NCI-H526 treated with DMSO at 0.1 percent for 48 hours (cell line): ENCODE measurements at places on chromosomes 2 and 18.

- no peak for DNase-seq
Measured at GRCh38 chr2:178219247-178219646, 24.9 kb downstream of the OSBPL6 start.

GRCh38 chr2:26521054-26521912 lies 43.4 kb upstream of the OTOF start:
- DNase-seq: no peak

- DNase-seq: no peak
Measured at GRCh38 chr2:172783165-172783898, 47.7 kb downstream of the RAPGEF4 start.

- no peak for DNase-seq
Measured at GRCh38 chr2:235218486-235218907, 266.7 kb downstream of the SH3BP4 start.

DNA sequence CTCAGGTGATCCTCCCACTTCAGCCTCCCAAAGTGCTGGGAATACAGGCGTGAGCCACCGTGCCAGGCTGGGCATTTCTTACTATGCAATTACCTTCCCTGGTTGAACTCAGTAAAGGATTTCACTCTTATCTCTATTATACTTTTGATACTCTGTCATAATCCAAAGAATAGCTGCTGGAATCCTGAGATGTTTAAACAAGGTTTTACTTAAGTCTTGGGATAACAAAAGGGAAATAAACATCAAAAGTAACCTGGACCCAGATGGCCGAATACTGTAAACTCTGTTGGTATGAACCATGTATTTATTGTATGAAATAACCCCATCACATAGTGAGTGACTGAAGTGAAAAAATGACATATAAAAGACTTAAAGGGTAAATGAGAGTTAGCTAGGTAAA lies 11.9 kb upstream of the DLX2 start:
- no peak for DNase-seq

GRCh38 chr18:58996131-58996641 lies 131.5 kb downstream of the ZNF532 start:
- DNase-seq: no peak

GRCh38 chr2:24313744-24314632 lies 46.3 kb downstream of the ITSN2 start:
- no peak for DNase-seq

DNA sequence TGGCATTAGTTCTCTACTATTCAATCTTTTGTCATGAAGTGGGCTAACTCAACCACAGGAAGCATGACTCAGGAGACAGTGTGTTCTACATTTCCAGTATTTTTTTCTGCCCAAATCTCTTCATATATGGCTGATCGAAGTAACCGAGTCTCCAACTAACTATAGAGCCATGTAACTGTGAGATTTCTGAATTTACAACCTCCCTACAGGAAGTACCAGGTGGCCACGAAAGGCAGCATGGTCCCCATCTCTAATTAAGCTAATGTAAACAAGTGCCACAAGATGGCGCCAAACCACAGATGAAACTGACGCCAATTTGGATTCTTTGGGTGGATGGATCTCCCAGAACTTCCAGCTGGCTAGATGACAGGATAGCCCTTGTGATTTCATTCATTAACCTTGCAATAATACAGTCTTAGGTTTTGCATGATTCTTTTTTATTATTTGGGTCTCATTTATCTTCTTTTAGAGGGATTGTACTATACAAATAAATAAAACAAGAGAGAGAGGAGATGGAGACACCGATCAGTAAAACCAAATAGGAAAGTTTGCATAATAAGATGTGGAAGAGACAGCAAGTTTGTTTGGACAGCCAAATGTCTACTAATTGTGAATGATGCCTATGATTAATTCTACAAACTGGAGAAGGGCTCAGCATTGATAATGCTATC lies 18.3 kb upstream of the ARHGAP15 start:
- peak; percentile 97 for DNase-seq
